ENCODE measurements at places on chromosomes 1 and 21.

- no peak for ATAC-seq
Observed at GRCh38 chr1:185062710-185063370, 17.5 kb downstream of the RNF2 start.

DNA sequence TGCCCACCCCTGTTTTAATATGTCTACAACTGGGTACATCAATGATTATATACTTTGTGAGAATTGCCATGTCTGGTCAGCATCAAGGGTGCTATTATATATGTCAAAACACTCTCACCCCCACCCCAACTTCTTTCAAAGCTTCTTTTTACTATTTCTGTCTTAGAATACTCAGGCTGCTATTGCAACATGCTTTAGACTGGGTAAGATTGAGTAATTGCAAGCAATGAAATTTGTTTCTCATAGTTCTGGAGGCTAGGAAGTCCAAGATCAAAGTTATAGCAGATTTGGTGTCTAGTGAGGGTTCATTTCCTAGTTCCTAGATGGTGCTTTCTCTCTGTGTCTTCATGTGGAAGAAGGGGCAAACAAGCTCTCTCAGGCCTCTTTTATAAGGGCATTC lies 100.5 kb upstream of the KCNK1 start:
- no peak for ATAC-seq

DNA sequence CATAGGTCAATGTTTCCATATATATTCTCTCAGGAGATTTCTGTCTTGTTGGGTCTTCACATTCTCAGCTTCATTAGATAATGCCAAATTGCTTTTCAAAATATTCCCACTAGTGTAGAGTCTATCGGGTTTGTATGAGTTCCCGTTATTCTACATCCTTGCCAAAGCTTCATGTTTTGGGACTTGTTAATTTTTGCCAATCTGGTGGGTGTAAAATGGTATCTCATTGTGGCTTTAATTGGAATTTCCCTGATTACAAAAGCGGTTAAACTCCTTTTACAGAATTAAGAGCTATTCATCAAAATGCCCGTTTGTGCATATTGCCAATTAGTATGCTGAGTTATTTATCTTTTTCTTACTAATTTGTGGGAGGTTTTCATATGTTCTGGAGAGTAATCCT lies 708.4 kb upstream of the ADAMTS5 start:
- no peak for ATAC-seq

GRCh38 chr1:198101716-198102453 lies 54.9 kb upstream of the NEK7 start:
- no peak for ATAC-seq

- no peak for ATAC-seq
Observed at GRCh38 chr1:1239614-1240347, 6.7 kb downstream of the C1QTNF12 start.

DNA sequence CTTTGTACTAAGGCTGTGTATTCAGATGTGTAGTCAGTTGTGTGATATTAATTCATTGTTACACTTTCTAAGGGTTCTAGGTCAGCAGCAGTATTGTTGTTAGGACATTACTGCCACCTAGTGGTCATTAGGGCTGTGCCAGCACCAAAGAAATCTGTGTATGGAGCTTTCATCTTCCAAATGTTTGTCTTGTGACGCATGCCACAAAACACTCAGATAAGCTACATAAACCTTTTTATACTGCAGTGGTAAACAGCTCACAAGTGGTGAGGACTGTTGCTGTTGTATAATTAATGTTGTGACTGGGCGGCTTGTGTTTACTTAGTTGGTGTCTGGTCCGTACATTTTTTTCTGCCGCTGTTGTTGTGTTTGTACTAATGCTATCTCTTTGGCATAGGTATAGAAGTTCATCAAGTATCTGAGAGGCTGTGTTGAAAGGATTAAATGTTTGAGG lies 51.7 kb downstream of the S1PR1 start:
- ATAC-seq = peak; percentile 39

- no peak for ATAC-seq
Observed at GRCh38 chr1:118184739-118185083, 317 bp downstream of the SPAG17 start.

GRCh38 chr1:13801655-13802486 lies 101.9 kb downstream of the PRDM2 start:
- no peak for ATAC-seq

DNA sequence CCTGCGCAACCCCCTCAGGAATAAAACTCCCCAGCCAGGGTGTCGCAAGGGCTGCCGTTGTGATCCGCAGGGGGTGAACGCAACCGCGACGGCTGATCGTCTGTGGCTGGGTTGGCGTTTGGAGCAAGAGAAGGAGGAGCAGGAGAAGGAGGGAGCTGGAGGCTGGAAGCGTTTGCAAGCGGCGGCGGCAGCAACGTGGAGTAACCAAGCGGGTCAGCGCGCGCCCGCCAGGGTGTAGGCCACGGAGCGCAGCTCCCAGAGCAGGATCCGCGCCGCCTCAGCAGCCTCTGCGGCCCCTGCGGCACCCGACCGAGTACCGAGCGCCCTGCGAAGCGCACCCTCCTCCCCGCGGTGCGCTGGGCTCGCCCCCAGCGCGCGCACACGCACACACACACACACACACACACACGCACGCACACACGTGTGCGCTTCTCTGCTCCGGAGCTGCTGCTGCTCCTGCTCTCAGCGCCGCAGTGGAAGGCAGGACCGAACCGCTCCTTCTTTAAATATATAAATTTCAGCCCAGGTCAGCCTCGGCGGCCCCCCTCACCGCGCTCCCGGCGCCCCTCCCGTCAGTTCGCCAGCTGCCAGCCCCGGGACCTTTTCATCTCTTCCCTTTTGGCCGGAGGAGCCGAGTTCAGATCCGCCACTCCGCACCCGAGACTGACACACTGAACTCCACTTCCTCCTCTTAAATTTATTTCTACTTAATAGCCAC lies 696 bp downstream of the TGFB2 start:
- peak; percentile 59 for ATAC-seq

- no peak for ATAC-seq
Observed at GRCh38 chr1:157193702-157194391, 55.7 kb upstream of the ETV3 start.

Data from activated CD4-positive, CD25-positive, alpha-beta regulatory T cell treated with anti-CD3 and anti-CD28 coated beads, Interleukin-2, amount 50 U/mL, for 24 hours (primary cell).